NCI-H187 (cell line): ENCODE measurements at places on chromosomes 5 and 9.

DNA sequence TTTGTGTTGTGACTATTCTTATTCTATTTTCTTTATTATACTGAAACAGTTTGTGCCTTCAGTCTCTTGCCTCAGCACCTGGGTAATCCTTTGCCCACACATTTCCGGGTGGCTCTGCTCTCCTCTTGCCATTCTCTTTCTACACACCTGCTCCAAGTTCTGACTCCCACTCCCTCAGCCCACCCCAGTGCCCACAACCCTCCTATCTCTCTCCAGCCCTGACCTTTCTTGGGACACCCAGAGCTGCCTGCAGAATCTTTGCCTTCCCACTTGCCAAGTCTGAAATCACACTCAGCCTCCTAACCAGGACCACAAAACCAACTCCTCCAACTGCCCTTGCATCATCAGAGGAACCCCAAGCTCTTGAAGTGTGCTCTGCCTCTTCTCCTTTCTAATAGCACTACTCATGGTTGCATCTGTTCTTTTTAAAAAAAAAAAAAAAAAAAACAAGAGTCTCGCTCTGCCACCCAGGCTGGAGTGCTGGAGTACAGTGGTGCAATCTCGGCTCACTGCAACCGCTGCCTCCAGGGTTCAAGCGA lies 4.1 kb downstream of the SWI5 start:
- no peak for DNase-seq

DNA sequence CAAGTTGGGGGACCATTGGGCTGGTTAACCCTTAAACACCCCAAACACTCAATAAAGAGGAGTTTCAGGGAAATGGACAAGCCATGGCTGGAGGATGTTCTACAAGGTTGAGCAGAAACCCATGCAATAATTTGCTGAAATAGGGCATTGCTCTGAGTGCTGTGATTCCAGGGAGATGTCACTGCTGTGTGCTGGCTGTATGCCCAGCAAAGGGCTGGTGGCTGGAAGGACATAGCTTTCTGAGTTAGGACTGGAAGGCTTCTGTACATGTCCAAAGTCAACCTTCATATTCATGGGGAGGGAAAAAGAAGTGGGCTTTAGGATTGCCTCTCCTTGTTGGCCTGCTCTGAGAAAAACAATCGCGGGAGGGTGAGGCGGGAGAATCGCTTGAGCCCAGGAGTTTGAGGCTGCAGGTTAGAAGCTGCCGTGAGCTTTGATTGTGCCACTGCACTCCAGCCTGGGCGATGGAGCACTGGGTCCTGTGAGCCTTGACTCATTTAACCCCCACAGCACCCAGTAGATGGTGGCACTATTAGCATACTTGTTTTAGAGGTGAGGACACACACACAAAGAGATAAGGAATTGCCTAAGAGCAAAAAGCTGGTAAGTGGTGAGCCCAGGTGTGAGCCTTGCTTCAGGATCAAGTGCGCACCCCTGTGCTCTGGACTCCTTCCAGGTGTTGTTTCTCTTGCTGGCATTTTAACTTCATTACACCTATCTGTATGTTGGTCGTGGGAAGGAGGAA lies 20.4 kb downstream of the IL12B start:
- no peak for DNase-seq

DNA sequence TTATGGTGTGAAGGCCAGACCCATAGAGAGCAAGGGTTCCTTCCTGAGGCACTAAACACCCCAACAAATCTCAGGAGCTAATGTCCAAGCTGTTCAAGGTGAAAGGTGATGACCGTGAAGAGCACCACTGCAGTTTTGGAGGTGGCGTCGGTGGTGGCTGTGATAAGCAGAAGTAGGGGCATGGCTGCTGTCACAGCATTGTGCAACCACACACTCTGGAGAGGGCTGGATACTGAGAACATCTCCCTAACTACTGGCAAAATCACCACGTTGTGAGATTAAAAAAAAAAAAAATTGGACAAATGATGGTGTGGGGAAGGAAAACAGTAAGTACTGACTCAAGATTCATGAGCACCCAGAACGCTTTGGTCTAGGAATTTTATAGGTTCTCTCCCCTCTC lies 156.5 kb downstream of the PJA2 start:
- no peak for DNase-seq

DNA sequence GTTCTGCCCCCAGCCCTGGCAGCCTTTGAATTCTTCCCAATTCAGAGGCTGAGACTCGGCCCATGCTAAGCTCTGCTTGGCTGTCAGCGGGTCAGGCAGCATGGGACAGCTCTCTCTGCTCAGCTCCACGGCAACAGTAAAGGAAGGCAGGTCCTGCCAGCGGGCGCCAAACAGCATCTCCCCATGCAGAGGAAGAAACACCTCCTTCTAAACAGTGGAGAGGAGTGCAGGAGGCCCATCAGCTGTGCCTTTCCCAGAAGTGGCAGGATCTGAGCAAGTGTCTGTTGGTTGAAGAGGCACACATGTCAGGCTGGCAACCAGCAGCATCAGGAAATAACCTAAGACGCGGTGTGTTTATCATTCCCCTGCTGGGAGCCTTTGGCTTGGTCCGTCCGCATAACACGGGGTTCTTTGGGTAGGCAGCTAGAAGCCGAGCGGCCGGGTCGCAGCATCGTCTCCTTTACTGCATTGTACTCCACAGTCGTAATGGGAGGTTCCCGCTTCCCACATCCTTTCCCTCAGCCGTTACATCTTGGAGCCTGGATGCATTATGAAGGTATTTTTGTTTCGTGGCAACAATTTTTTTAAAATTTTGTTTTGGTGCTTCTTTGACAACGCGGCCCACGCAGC lies 42.7 kb upstream of the NCS1 start:
- DNase-seq, result no peak

DNA sequence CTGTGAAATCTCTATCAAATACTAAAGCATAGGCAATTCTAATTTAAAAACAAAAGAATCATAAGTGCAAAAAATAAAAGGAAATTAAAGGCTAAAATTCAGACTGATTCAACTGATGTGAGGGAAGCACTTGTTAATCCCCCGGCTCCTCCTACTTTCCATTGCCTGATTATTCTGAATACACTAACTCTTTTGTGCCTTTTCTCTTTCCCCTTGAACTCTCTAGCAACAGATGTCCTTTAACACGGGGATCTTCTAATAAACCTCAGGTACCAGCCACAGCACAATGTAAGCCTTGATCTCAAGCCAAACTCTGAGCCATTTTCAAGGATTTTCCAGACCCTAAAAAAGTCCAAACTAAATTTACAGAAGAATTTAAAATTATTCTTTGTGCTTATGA lies 61.5 kb downstream of the KCNV2 start:
- DNase-seq, result no peak

DNA sequence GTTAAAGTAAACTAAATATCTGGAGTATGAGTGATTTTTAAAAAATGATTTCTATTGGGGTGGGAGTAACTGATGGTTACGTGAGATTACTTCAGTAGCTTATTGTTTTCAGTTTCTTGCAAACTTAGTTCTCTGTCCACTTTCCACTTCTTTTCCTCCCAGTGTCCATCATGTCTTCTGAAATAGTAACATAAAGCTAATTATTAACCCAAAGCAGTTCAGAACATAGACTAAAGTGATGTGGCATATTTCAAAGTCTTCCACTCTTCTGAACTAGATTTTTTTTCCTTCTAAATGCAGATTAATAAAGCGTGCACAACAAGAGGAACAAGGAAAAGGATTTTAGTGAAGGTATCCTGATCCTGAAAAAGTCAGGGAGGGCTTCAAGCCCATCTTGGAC lies 114.1 kb downstream of the MAN2A1 start:
- no peak for DNase-seq

GRCh38 chr5:17187786-17188170 lies 29.7 kb upstream of the BASP1 start:
- DNase-seq, result no peak
